ENCODE measurements at places on chromosomes 5 and 9. TPM values are rescaled to one million over a fixed set of nuclear protein-coding genes. Genes with fewer than 3 reads are reported as not detected.

DNA sequence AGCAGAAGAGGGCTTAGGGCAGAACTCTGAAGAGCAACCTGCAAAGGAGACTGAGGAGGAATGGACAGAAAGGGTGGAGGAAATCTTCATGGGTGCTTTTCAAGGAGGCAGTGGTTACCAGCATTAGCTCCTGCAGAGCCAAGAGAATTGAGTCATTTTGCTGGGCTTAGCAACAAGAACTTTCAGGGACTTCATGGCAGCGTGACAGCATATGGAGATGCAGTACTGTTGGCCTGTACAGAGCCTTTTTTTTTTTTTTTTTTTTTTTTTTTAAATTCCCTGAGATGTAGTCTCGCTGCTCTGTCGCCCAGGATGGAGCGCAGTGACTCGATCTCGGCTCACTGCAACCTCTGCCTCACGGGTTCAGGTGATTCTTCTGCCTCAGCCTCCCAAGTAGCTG lies 296.0 kb upstream of the DMRT1 start:
- no peak for DNase-seq

GRCh38 chr9:92406477-92406876 lies 2.1 kb upstream of the OGN start:
- DNase-seq = no peak

GRCh38 chr9:93657331-93658111 lies 81.1 kb downstream of the PHF2 start:
- DNase-seq = no peak

GRCh38 chr9:21070171-21070571 lies 7.6 kb downstream of the IFNB1 start:
- no peak for DNase-seq

OTULINL gene
- total RNA-seq = 3.3 TPM

PCDHGB6 gene
- total RNA-seq = 4.5 TPM

DNA sequence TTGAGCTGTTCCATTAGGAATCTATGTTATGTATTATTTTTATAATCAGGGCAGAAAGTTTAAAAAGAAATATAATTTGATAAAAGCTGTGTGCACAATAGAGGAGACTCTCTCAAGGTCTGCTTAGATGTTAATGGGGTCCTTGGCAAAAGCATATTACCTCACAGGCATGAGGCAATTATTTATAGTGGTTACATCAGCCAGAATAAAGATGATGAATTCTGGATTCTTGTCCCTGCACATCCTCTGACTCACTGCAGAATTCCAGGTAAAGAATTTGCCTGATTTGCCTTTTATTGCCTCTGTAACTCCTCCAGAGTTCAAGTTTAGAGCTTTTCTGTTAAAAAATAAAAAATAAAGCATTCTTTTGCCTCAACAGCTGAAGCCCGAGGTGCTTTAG lies 253.6 kb downstream of the MAST4 start:
- DNase-seq = no peak

GPX3 gene
- total RNA-seq = 366 TPM

GRCh38 chr5:81226949-81227348 lies 6.2 kb upstream of the CKMT2 start:
- no peak for DNase-seq

BTNL8 gene
- total RNA-seq = 0.51 TPM

ST6GALNAC4 gene
- 14.6 TPM for total RNA-seq

GRCh38 chr9:94745806-94746540 lies 19.5 kb downstream of the AOPEP start:
- no peak for DNase-seq

NOXA1 gene
- 7.6 TPM for total RNA-seq

DNA sequence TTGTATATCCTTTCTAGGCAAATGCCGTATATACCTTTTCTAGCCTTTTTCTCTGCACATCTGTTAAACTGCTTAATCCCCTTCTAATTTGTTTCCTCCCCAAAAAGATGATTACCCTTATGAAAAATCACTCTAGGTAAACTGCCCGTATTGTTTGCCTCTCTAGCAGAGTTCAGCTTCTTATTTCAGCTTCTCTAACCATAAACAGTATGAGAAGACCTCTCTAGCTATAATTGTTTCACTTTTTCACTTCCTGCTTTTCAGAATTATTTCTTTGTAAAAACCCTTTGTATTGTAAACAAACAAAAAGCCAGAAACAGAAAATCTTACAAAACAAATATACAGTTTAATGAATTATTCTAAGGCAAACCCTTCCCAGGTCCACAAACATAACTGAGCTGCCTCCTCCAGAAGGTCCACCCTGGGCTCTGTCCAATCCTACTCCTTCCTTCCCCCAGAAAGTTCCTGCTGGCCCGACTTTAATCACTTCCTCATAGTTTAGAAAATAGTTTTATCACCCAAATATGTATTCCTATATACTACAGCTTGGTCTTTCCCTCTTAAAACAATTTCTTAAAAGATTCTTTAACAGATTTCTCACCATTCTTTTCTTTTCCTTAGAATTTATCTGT lies 158.1 kb downstream of the FGF1 start:
- DNase-seq = no peak

DNA sequence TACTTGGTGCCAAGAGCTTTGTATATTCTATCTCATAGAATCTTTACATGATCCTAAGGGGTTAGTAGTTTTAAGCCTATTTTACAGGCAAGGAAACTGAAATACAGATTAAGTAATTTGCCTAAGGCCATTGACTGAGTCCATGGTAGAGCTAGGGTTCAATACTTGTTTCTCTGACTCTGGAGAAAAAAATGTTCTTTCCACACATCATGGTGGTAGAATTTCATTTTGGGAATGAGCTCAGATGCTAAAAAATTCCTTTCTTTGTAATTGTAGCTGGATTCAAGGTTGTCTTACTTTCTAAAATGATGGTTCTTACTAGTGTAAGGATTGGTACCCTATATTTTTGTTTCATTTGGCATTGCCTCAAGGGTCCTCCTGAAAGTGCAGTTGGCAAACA lies 86.0 kb downstream of the ANKRD55 start:
- no peak for DNase-seq

- DNase-seq = no peak
These were observed 286.3 kb downstream of the PDE4D start for GRCh38 chr5:59607138-59607765.

DNA sequence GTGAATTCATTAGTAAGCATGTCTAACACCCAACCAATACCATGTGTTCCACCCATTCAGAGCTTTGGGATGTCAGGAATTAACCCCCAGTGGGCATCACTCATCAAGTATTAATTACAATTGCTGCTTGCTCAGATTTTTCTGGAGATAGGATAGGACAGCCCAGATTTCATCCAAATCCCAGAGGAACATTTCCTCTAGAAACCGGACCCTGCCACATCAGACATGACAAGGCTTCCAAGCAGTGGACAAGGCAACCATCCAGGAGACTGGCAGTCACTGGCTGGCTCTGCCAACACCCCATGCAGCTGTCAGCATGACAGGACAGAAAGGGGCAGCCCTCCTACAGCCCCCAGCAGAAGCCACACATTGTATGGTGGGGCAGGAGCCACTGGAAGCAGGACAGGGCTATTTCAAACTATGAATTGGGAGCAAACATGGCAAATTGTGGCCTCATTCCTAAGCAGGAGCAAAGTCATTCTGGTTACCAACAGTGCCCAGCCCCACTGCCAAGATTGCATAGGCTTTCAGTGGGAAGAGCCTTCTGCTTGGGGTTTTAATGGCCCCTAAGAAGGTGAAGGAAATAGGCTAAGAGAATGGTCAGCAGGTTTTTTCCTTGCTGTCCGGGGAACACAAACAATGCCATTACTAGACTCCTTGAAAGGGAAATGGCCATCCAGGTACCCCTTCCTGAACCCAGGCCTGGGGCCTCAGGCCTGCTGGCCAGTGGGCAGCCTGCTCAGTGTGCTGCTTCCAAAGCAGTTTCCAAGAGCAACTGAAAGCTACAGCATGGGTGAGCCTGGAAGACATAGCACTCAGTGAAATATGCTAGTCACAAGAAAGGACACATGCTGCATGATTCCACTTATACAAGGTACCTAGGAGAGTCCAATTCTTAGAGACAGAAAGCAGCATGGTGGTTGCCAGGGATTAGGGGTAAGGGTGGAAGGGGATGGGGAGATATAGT lies 294.7 kb upstream of the SLC30A5 start:
- no peak for DNase-seq

- DNase-seq = no peak
These were observed 115.9 kb upstream of the SH3GL2 start for GRCh38 chr9:17462869-17463464.

DNA sequence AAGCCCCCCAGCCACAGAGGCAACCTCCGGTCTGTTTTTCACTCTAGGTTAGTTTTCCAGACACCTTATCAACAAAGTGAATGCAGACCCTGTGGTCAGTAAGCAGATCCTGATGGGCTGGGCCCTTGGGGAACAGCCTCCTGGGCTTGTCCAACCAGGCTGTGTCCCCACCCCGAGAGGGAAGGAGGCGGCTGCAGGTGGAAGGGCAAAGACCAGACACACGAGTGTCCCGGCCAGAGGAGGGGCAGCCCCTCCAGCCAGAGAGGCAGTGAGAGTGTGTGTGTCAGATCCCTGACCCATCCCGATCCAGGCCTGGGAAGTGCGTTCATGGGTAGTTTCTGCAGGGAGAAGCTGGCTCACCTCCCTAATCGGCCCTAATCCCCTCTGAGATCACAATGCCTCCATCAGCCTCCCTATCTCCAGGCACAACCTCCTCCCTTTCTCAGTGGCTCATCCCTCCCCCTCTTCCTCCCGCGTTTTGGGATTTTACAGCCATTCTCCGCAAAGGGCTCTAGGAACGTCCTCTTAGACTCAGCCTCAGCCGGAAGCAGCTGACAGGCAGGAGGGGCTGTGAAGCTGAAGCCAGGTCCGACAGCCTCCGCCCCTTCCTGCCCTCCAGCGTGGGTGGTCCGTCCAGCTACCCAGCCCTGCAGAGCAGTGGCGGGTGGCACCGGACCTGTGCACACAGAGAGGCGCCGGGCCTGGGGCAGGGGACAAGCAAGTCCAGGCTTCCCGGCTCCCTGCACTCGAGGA lies 9.7 kb downstream of the SLC12A7 start:
- DNase-seq = no peak

- no peak for DNase-seq
These were observed 123.8 kb upstream of the PHYKPL start for GRCh38 chr5:178356431-178356872.

DNA sequence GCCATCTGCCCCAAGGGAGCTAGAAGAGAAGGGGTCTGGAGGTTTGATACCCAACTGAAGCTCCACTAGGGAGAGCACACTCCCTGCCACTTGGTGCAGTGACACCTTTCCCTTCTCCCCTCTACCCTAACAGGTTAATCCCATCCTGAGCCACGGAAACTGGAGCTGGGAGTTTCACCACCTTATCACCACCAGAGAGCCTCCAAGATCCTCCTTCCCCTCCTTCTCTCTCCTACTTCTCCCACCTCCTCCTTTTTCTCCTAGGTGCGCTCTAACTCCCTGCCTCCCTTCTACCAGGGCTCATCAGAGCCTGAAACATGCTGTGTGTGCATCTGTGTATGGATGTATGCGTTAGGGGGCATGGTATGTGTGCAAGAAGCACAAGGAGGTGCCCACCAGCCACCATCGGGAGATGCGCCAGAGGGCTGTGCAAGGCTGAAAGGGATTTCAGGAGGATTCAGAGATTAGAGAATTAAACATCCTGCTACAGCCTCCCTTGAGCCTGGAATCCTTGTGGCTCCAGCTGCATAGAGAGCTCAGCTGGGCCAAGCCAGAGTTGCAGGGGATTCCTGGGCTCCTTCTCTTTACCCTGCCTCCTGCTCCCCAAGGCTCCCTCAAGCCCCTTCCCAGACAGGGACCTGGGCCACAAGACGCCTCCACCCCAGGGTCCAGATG lies 89.8 kb downstream of the PCDH1 start:
- DNase-seq = no peak

- DNase-seq = no peak
These were observed 16.6 kb downstream of the PTGR1 start for GRCh38 chr9:111582888-111583287.

Measured in suprapubic skin (tissue), 4 donors.